Fibroblast of upper back skin (primary cell): ENCODE measurements at places on chromosomes 1 and 21.

- no peak for DNase-seq
These were observed 27.2 kb downstream of the PROK1 start for GRCh38 chr1:110477967-110478640.

- no peak for DNase-seq
These were observed 33.2 kb downstream of the BEND5 start for GRCh38 chr1:48743480-48743879.

- peak; percentile 19 for DNase-seq
These were observed 22.3 kb upstream of the NR5A2 start for GRCh38 chr1:200005165-200005564.

DNA sequence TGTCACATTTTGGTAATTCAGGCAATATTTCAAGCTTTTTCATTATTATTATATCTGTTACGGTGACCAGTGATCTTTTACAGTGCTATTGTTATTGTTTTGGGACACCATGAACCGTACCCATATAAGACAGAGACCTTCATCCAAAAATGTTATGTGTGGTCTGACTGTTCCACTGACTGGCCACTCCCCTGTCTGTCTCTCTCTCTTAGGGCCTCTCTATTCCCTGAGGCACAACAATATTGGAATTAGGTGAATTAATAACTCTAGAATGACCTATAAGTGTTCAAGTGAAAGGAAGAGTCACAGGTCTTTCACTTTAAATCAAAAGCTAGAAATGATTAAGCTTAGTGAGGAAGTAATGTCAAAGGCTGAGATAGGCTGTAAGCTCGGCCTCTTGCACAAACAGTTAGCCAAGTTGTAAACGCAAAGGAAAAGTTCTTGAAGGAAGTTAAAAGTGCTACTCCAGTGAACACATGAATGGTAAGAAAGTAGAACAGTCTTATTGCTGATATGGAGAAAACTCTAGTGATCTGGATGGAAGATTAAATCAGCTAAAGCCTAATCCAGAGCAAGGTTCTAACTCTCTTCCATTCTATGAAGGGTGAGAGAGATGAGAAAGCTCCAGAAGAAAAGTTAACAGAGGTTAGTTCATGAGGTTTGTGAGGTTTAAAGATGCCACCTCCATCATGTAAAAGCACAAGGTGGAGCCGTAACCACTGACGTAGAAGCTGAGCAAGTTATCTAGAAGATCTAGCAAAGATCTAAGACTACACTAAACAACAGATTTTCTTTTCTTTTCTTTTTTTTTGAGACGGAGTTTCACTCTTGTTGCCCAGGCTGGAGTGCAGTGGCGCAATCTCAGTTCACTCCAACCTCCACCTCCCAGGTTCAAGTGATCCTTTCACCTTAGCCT, 19.7 kb upstream of the DIPK1A start:
- no peak for DNase-seq

GRCh38 chr21:14722841-14723483, 176.8 kb upstream of the SAMSN1 start:
- DNase-seq: no peak

DNA sequence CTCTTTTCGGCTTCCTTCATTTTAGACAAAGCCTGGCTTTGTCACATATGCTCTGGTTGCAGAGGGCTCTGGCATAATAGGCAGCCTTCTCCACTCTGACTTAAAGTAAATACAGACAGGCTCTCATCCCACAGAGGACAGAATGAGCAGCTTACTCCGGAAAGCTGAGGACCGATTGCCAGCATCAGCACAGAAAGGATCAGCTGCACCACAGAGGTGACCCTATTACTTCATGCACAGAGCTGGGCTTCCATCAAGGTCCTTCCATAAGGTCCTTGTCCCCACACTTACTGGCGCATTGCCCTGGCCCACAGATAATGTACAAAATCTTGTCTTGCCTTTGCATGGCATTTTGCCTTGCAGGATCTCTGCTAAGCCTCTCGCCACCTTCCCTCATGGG, 67.6 kb downstream of the SEC16B start:
- no peak for DNase-seq

- peak; percentile 70 for DNase-seq
These were observed 8.0 kb downstream of the PLXNA2 start for GRCh38 chr1:208235982-208236761.

- peak; percentile 73 for DNase-seq
These were observed 723 bp downstream of the CDC42BPA start for GRCh38 chr1:227317523-227318015.

DNA sequence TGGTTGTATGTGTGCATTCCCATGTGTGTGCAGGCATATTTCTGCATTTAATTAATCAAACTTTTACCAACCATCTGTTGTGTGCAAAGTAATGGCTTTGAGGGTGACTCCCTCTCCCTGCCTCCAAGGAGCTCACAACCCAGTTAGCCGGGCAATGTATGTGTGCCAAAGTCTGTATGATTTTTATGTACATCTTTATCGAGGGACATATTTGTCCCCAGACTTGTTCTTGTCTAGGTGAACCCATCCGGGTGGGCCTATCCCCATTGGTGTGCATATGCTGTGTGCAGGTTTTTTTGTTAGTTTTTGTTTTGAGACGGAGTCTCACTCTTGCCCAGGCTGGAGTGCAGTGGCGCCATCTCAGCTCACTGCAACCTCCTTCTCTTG, 1.8 kb downstream of the SYTL1 start:
- DNase-seq: peak; percentile 10

DNA sequence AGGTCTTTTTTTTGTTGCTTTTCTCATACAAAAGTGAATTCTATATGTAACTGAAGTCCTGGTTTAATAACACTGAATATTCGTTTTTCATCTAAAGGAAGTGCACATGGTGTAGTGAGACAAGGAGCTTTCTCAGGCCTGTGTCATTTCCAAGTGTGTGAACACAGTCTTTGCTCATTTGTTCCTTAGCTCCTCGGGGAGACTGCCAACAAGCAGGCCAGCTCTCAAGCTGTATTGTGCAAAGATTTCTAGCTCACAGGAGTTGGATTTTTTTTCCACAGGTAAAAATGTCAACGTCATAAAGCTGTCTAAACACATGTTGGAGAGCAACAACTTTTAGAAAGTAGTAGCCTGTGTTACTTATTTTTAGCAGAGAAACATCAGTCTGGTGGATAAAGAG, 87.8 kb upstream of the S1PR1 start:
- DNase-seq: peak; percentile 39

DNA sequence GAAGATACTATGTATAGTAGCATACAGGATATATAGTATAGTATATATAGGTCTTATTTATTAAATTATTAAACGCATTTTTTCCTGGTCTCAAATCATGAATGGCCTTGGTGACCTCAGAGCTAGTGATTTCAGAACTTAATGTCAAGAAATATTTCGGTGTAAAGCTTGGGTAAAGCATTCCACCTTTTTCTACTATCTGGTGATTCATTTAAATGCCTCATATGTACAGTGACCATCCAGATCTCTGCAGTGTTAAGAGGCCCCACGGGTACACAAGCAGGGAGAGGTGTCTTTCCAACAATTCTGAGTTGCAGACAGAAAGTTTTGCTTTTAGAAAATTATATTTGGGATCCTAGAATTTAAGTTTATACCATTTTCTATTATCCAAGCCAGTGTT, 626.5 kb downstream of the PTPRC start:
- peak; percentile 18 for DNase-seq

- no peak for DNase-seq
These were observed 28.6 kb downstream of the AGPAT3 start for GRCh38 chr21:43893536-43894205.

DNA sequence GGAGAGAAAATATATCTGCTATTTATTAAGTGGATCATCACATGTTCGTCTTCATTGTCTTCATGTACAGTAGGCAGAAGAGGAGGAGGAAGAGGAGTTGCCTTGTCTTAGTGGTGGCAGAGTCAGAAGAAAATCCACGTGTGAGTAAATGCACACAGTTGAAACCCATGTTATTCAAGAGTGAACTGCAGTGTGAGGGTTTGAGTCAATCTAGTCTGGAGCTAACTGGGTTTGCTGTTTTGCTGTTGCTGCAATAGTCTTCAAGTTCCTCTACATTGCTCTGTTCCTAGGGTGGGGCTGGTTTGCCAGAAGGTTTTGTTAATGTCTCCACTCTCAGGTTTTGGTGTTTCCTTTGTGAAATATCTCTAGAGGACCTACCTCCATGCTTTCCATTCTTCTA, 3.1 kb upstream of the CD1A start:
- DNase-seq: no peak

GRCh38 chr1:239308701-239309333, 77.6 kb upstream of the CHRM3 start:
- DNase-seq: peak; percentile 16

DNA sequence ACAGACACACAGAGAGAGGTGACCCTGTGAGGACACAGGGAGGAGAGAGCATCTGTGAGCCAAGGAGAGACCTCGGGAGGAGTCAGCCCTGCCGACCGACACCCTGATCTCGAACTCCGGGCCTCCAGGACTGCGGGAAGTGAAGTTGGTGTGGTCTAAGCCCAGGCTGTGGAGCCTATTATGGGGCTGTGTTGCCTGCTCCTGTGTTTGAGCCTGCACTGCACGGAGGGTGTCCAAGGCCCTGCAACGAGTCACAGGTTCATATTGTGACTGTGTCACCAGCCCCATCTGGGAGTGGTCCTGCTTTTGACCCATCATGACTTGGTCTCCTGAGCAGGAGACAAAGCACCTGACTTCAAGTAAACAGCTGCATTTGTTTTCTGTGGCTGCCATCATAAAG, 186.0 kb upstream of the AJAP1 start:
- no peak for DNase-seq
